ENCODE measurements at places on chromosomes 5 and 9.

DNA sequence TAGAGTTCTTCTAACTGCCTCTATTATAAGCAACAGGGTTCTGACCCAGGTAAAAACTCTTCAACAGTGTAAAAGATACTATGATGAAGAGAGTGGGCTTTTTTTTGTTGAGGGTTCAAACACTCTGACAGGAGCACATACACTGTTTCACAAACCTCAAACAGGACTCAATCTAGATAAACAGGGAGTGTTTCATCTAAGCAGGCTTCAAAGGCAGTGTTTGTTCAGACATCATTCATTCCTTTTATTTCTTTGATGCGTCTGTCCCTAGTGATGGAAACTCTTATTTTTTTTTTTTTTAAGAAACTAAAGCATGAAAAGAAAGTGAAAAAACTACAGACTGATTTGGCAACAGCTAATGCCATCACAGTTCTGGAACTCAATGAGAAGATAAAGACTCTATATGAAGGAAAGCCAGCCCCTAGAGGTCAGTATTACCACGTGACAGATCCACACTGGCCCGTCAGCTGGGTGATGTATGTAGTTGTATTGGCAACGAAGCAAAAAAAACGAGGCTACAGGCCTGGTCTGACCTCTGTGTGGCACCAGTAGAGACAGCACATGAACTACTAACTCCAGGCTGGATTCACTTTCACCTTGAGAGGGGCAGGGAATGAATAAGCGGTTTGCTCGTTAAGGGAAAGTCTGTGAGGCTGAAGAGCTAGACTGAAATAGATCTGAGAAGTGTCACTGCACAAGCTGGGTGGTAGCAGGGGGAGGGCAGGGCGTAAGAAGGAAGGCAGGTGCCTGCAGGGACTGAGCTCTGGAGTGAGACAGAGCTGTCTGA is 172.2 kb downstream of the CCDC192 start:
- peak; percentile 64 for DNase-seq

DNA sequence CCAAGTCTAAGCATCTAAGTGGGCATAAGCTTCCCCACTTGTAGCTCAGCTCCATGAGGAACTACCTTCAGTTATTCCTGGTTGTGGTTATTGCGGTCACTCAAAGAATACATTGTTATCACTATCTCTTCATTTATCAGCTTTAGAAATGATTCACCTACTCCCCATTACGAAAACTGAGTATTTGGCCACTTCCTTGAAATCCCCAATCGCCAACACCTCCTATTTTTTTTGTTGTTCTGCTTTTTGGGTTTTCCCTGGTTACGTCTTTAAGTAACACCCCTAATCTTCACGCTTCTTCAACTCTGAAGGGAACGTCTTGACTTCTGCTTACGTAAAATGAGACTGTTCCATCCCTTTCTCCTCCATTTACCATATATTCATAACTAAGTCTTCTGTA is 20.7 kb downstream of the MAPK9 start:
- no peak for DNase-seq

DNA sequence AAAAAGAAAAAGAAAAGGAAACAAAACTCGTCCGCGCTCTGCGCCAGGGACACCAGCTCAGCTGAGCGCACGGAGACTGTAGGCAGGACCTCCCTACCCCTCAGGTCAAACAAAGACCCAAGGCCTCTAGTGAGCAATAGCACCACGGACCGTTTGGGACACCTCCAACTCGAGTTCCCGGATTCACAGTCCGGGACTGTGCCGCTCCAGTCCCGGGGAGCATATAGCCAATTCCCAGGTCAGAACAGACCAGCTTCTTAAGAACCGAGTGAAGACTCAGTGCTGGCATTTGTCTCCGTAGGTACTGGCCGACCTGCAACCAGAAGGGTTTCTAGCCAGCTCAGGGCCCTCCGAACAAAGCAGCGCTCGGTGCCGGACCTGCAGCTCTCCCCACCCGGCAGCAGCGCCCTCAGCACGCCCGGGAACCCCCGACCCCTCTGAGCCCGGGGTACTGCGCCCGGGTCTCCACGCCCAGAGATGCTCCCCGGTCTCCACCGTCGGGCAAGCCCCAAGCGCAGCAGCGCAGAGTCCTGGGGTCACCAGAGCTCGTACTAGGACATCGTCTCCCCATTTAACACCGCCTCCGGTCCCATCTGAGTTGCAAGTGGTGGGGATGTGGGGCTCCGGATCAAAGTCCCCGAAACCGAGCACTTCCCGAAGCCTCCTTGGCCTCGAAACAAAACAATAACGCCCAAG is 591 bp downstream of the ABCA1 start:
- peak; percentile 48 for DNase-seq

DNA sequence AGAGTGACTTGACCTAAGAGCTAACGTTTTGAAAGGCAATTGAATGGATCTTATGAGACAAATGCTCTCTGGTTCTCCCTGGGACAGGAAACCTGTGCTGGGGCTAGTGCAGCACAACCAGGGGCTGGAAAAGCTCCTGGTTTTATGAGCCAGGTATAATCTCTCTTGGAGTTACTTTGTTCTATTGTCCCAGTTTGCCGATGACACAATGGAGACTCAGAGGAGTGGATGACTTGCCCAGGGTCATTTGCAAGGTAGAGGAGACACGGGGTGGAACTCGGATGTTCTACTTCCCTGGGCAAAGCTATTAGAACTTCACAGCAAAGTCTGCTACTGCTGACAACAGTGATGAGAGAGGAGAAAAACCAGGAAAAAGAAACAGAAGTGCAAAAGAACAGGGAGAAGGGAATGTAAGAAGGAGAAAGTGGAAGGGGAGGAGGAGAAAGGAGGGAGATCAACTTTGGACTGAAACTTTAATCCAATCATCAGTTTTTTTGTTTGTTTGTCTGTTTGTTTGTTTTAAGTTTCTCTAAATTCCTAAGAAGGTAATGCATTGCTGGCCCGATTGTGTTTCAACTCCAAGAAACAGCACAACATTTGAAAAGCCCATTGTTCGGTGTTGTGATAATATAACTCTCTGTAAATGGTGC is 7.4 kb upstream of the GSN start:
- no peak for DNase-seq

DNA sequence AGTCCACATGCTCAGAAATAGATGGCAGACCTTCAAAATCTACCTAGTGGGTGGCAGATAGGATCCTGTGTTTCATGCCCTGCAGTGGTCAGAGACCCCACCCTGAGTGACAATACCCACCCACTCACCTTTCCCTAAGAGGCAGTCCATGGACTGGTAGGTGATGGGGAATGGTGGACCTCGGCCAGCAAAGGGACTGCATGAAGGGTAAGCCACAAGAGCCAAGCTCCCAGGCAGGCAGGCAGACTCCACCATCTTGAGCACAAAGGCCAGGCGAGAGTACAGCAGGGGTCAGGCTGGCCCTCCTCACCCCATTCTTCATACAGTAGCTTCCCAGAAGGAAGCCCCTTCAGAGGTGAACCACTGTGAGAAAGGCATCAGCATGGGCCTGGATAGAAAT is 78.4 kb downstream of the SYK start:
- DNase-seq = no peak

DNA sequence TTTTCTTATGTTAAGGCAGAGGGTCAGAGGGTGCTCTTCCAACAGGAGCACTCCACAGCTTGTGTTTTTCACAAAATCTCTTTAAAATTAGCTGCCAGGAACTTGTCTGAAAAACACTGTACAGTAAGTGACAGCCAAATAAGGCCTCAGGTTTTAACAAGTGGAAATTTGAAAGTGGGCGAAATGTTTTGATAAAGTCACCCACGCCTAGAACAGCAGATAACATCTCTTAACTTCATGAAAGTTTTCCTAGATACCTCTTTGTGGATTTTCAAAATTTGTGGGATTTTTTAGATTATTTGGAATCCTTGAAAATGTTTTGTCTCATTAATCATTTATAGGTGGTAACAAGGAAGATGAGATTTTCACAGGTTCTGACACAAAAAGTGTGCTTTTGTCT is 121.3 kb downstream of the PDE4D start:
- DNase-seq = no peak

DNA sequence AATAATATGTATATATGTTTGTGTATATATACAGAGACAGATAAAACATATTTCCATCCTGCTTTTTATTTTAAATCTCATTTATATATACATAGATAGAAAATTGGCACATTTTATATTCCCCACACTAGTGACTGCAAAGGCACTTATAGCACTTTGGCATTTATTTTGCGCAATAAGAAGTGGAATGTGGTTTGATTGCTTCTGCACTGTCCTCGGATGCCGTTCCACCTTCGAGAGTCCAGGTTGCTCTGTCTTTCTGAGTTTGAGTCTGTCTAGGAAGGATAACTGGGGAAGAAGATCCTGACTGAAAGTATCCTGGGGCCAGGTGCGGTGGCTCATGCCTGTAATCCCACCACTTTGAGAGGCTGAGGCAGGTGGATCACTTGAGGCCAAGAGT is 66.5 kb upstream of the ENTREP1 start:
- DNase-seq = no peak

- DNase-seq = no peak
Observed at GRCh38 chr5:171409164-171410136, 10.0 kb upstream of the FGF18 start.

DNA sequence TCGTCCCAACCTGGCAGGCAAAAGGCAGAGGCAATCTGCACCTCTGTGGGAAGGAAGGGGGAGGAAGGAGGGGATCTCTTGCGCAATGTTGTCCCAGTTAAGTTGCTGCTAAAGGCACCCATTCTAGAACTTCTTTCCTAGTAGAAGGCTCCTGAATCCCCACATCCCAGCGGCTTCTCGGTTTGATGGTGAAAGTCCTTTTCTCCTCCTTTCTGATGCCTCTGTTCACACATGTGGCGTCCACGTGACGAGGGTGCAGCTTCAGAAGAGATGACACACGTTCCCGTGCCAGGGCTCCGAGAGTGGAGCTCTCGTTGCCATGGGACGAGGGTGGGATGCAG is 96.9 kb upstream of the FCN2 start:
- peak; percentile 48 for DNase-seq

DNA sequence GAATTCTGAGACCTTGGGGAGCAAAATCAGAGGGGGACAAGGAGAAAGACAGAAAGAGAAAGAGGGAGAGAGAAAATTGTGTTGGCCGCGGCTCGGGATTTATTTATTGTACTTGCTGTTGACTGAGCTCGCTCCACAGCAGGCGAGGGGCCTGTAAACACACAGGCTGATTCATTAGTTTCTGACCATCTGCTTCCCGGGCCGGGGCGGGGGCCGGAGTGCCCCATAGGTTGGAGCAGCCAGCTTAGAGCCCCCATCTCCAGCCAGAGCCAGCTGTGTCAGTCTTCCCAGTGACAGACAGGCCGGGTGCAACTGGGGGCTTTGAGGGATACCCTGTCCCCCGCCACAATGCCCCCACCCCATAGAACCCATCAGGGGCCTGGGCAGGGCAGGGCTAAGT is 30.9 kb downstream of the NTNG2 start:
- DNase-seq = no peak

DNA sequence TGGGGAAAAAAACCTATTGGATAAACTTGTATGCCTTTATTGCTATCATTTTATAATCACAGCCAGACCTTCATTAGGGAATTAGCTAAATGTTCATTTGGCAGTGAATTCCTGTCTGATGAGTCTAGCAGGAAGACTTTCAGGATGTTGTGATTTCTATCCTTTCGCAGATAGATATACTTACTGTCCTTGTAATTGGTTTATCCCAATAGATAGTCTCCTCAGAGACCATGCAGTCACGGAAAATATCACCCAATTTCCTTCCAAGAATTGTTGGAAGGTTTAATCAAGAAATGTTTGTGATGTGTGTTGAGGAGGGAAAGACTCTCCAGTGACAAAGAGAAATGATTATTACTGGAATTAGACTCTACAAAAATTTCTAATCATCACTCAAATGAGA is 1937.9 kb upstream of the WWC1 start:
- DNase-seq = peak; percentile 21

- DNase-seq = no peak
Observed at GRCh38 chr5:54438620-54439389, 16.7 kb upstream of the HSPB3 start.

GRCh38 chr9:71223953-71224538 is 102.6 kb upstream of the TRPM3 start:
- DNase-seq = peak; percentile 36

DNA sequence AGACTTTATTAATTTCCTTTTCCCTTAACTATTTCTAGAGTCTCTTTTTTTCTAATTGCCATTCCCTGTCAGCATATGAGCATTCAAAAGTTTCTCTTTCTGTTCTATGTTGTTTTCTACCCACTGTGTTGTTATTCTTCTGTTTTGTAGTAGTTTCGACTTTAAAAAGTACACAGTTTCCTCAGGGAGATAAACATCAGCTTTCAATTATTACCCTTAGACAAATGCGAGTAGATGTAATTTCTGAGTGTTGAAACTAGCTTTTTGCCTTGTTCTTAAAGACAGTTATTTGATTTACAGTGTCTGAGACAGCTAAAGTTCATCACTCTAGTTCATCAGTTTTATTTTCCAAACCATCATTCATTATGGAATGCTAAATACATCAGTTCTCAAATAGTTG is 19.5 kb downstream of the MTREX start:
- no peak for DNase-seq

DNA sequence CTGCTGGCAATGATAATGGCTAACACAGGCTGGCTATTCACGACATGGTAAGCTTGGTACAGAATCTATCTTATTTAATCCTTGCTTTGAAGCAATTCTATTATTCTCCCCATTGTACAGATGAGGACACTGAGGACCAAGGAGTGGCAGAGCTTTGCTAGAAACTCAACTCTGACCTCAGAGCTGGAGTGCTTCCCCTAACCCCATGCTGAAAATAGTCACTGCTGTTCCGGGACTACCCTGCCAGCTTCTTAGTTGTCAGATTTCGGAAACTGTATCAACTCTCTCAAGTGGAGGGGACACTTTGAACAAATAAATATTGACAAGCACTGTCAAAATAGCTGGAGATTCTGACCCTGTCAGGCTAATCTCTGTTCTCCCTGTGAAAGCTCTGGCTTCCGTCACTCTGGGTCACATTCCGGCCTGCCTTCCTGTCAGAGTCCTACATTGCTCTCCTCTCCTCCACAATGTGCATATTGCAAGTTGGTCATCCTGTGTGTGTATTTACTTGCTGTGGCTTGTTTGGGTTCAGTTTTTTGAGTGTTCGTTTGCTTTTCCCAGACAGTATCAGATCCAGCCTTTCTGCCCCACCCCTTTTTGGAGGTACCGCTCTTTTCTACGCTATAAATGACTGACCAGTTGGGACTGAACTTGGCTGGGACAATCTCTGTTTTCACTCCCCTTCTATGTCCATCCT is 134.3 kb upstream of the MAP1B start:
- no peak for DNase-seq

- no peak for DNase-seq
Observed at GRCh38 chr5:90477073-90477472, 2.4 kb downstream of the POLR3G start.

Data from fibroblast of skin of right biceps (primary cell).